ENCODE measurements at places on chromosomes 7 and 10.

DNA sequence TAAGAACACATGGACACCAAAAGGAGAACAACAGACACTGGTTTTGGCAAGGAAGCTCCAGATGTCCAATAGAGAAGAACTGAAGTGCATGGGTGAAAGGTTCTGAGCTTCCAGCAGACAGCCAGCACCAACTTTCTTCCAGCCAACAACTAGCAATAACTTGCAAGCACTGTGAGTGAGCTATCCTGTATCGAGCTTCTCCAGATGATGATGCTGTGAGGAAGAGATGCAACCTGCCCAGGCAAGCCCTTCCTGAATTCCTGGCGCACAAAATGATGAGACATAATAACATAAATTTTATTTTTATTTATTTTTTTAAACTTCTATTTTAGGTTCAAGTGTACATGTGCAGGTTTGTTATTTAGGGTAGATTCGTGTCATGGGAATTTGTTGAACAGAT, 692.1 kb downstream of the DNAJB9 start:
- no peak for DNase-seq

DNA sequence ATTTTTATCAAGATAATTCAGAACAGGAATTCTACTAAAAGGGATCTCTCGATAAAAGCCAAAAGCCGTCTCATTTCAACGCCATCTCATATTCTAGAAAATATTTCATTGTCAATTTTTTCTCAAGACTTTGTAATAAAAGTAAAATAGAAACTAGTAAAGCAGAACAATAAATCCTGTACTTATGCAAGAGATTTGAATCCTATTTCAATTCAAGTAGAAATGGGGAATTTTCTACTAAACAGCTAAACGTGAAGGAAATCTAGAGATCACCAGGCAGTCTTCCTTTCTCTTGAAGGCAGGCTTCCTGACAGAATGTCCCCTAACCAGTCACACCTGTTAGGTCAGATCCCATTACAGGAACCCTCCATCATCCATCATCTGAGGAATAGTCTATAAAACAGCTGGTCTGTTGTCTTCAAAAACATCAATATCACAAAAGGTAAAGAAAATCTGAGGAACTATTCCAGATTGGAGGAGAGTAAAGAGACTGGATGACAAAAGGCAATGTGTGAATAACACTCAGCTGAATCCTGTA, 23.7 kb downstream of the USP6NL start:
- no peak for DNase-seq

- DNase-seq: no peak
Observed at GRCh38 chr10:131448171-131448570, 136.7 kb upstream of the TCERG1L start.

GRCh38 chr7:45456105-45456504, 118.1 kb upstream of the ADCY1 start:
- DNase-seq: no peak

DNA sequence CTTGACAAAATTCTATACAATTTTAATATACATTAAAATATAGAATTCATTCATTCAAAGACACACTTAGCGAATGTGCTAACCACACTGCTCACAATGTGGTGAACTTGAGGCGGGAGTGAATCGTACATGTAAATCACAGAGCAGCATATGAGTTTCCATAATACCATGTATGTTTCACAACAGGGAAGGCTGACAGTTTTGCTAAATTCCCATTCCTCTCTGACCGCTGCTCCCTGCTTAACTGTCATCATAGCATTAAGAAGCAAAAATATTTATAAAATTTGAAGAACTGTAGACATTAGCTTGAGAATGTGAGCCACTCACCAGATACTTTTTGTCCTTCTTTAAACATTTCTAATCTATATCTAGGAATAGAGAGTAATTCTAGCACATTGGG, 763.3 kb downstream of the MAGI2 start:
- no peak for DNase-seq

GRCh38 chr7:151876899-151877777, at the start of gene PRKAG2:
TSS of gene PRKAG2 (minus strand) at chr7:151877115. CDS start at chr7:151876620, 495 bp downstream.
- DNase-seq: peak; percentile 77

- DNase-seq: no peak
Observed at GRCh38 chr10:126133906-126134656, 237.7 kb downstream of the FANK1 start.

GRCh38 chr10:33939892-33940291, 605.4 kb upstream of the NRP1 start:
- DNase-seq: no peak

- DNase-seq: no peak
Observed at GRCh38 chr10:127848226-127848625, 44.5 kb downstream of the CLRN3 start.

DNA sequence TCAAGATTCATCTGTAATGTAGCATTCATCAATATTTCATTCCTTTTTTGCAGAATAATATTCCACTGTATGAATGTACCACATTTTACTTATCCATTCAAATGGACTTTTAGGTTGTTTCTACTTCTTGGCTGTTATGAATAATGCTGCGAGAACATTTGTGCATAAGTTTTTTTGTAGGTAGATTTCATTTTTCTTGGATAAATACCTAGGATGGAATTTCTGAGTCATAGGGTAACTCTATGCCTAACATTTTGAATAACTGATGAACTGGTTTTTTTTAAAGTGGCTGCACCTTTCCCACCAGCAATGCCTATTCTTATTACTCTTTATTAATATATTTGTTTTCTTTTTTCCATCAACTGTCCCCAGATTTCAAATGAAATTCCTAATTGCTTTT, 9.1 kb upstream of the XPNPEP1 start:
- no peak for DNase-seq

- DNase-seq: peak; percentile 77
Observed at GRCh38 chr7:116210345-116211005, at the start of gene TES. TSS of gene TES (plus strand) at chr7:116210539. CDS start at chr7:116210708, 169 bp downstream.

DNA sequence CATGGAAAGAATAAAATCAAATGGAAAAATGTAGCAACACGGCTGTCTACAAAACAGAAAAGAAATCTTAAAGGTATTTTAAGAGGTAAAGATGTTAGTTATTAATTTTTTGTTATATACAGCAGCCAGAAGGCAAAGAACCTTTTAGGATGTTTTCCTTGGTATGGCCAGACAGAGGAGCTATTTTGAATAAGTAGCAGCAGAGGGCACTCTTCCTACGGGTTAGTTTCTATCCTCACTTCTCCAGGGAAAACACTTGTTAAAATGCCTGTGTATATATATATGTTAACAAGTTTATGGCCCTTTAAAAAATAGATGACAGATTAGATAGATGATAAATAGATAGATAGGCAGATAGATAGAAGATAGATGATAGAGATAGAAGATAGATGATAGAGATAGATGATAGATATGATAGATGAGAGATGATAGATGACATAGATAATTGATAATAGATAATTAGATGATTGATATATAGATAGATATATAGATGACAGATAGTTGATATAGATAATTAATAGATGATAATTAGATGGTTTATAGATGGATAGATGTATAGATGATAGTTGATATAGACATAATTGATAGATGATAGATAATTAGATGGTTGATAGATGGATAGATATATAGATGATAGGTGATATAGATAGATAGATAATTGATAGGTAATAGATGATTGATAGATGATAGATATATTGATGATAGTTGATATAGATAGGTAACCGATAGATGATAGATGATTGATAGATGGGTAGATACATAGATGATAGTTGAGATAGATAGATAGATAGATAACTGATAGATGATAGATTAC, 57.8 kb upstream of the WIPF3 start:
- DNase-seq: no peak

- no peak for DNase-seq
Observed at GRCh38 chr7:70190281-70190680, 592.0 kb downstream of the AUTS2 start.

DNA sequence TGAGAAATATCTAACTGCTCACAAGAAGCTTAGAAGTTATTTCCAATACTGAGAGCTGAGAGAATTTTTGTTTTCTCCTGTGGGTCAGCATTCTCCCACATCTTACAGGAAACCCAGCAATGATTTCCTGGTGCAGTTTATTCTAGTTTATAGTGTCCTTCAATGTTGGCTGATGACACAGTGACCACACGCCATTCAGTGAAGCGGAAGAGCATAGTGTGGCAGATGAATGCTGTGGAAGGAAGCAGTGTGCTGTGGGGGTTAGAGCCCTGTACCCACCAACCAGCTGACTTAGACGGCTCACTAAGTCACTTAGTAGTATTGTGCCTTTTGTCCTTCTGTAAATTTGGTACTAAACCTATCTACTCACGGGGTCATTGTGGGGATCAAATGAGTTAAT, 1.4 kb upstream of the TMEM26 start:
- DNase-seq: no peak

GRCh38 chr10:59337201-59337652, 25.1 kb downstream of the FAM13C start:
- no peak for DNase-seq

DNA sequence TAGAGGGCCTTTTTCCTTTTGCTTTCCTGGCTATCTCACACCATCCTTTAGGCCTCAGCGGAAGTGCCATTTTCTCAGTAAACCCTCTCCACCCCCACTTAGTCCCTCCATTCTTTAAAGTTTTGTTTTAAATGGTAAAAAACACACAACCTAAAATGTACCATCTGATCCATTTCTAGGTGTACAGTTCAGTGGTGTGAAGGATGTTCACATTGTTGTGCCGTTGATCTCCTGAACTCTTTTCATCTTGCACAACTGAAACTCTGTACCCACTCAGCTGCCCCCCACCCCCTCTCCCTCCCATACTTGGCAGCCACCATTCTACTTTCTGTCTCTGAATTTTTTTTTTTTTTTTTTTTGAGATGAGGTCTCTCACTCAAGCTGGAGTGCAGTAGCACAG, 52.2 kb downstream of the SNX10 start:
- no peak for DNase-seq

DNA sequence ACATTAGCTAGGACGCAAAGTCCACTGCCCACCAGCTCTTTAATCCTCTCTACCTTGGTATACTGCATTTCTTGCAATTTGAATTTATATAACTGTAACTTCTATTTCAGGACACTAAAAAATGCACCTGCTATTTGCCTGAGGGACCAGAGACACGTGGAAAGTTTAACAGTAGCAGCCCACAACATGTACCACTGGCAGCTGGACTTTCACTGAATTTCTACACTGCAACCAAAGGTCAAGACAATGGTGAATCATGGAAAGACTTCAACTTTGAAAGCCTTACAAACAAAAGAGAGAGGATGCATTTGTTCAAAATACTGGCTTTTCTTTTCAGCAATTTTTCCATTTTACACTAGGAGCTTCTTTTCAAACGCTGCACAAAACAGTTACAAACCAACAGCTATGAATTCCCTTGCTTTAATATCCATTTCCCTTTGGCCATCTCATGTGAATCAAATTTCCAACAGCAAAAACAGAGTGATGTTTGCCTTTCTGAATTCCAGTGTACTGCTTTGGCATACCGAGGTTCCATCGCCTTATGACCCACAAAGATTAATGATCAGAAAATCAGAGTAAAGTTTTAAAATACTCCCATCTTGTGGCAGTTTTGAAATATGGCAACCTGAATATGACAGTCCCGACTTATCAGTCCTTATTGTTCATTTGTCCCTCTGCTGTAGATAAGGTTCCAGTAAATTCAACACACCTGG, 29.9 kb upstream of the HNRNPH3 start:
- DNase-seq: no peak

DNA sequence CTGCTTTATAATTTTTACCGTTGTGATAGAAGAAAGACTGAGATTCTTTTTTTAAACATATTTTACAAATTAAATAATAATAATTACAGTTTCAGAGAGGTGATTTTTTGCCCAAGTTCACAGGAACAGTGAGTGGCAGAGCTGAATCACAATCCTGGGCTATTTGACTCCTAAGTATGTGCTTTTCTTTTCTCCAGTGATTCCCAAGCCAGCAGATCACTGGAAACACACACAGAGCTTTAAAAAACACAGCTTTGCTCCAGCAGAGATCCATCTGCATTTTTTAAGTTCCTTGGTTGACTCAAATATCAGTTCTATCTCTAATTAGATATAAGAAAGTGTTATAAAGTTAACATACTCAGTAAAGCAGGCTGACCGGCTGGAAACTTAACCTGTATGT, 69.0 kb downstream of the AHR start:
- no peak for DNase-seq

DNA sequence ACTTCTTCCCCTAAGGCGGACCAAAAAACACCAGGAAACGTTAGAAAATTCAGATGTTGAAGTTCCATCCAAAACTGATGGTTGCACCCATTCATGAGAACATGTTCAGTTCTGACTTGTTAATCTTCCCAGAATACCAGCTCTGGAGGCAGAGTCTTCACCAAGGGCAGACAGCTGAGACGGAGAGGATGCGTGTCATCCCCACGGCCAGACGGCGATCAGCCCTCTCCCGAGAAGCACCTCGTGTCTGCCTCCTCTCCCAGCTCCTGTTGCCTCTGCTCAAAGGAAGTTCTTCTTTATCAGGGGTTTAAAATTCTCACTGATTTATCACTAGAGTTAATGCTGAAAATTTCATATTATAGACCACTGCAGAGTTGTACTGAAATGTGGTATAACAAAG, 269.7 kb downstream of the ZMYND11 start:
- no peak for DNase-seq

Measured in activated CD4-positive, alpha-beta T cell treated with anti-CD3 and anti-CD28 coated beads for 48 hours (primary cell).